Retinal pigment epithelial cell (primary cell): ENCODE measurements at places on chromosomes 11 and 22.

- DNase-seq: no peak
Observed at GRCh38 chr11:70108250-70108649, 30.1 kb downstream of the ANO1 start.

DNA sequence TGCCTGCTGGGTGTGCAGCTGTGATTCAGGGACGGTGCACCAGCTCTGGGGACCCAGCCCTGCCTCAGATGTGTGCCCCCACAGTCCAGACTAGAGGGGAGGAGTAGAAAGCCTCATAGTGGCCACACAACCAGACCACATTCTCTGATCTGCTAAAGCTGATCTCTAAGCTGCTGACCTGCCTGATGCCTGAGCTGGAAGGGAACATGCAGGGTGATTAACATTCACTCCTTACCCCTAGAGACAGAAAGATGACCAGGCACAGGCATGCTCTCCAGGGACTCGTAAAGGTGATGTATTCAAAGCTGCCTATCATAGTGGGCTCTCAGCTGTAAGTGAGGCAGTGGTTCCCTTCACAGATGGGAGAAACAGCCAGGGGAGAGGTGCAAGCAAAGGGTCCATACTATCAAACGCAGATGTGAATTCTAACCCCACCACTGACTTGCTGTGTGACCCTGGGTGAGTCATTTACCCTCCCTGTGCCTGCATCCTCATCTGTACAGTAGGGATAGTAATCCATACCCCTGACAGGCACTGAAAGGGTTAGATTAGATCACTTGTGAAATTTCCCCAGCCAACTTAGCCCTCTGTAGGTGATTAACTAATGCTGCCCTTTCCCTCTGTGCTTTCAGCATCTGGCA is 29.0 kb upstream of the LRRC32 start:
- DNase-seq: no peak

- DNase-seq: no peak
Observed at GRCh38 chr11:57403802-57404147, 13.3 kb upstream of the PRG2 start.

GRCh38 chr11:25794804-25795203 is 537.1 kb upstream of the ANO3 start:
- no peak for DNase-seq

- no peak for DNase-seq
Observed at GRCh38 chr11:85266646-85267045, 360.5 kb downstream of the DLG2 start.

DNA sequence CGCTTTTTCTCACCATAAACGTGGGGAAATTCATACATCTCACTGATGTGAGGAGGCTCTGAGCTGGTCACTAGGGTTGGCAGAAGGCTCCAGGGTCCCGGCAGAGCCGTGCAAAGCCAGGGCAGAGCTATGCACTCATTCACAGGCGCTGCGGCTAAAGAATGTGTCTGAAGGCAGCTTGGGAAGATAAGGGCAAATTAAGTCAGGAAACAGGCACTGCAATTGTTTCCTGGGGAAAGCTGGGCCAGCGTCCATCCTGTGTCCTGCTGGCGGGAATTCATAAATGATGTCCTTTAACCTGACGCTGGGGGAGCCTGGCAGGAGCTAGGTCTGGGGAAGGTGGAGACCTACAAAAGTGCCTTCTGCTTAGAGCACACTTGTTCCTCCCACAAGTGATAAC is 27.6 kb downstream of the PKNOX2 start:
- DNase-seq: no peak

GRCh38 chr11:122656631-122657101 is 1.1 kb downstream of the UBASH3B start:
- peak; percentile 21 for DNase-seq

DNA sequence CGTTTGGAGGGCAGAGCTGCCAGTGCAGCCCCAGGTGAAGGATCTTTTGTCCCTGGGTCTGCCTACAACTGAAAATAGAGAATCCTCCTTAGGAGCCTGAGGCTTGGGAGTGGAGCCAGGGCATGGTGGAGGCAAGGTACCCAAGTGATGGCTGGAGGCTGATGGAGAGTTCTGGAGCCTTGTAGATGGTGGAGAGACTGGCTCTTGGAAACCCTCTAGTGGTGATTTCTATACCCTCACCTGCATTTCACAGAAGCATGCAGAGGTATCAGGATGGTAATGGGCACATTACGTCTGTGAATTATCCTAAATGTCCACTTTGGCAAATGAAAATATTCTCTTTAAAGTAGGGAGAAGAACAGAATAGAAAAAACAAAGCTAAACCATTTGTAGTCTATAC is 44.4 kb downstream of the INSC start:
- no peak for DNase-seq

DNA sequence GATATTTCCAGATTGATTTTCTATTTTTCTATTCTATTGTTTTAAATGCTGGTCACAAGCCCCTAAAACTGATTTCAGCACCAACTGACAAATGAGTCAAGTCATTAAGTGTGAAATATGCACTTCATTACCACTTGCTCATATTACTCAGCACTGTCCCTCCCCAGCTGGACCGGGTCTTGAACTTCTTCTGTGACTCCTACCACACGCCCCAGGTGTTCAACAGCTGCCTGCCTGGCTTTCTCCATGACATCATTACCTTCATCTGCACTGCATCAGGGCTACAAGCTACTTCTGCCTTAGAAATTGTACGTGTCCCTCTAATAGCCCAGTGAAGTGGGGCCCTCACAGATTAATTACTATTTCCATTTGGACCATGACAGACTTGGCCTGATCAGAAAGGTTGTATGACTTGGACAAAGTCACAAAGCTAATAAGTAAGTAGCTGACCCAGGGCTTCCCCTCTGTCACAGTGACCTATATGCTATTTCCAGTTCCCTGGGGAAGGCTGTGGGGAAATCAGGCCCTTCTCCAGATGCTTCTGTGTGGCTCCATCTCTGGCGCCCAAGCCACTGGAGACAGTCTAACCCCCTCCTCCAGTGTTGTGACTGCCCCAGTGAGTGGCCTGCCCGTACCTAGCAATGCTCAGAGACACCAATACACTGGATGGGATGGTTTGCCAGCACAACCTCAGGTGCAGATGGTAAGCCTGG is 18.1 kb downstream of the TBC1D10A start:
- DNase-seq: no peak

DNA sequence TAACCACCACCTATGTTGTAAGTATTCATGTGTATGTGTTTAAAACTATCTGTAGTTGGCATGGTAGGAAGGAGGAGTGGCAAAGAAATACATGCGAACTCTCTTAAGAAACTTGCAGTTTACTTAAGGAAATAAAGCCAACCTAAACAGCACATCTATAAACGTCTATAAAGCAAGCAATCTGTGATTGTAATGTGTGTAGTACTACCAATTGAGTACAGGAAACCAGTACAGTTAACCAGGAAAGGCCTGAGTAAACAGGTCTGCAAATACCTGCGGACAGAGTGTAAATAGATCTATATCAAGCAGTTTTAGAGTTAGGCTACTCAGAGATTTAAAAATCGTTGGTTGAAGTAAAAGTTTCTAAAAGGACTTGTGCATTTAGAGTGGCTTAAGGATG is 59.5 kb upstream of the AMOTL1 start:
- DNase-seq: no peak

GRCh38 chr22:36399472-36399778 is 11.7 kb upstream of the MYH9 start:
- DNase-seq: no peak

DNA sequence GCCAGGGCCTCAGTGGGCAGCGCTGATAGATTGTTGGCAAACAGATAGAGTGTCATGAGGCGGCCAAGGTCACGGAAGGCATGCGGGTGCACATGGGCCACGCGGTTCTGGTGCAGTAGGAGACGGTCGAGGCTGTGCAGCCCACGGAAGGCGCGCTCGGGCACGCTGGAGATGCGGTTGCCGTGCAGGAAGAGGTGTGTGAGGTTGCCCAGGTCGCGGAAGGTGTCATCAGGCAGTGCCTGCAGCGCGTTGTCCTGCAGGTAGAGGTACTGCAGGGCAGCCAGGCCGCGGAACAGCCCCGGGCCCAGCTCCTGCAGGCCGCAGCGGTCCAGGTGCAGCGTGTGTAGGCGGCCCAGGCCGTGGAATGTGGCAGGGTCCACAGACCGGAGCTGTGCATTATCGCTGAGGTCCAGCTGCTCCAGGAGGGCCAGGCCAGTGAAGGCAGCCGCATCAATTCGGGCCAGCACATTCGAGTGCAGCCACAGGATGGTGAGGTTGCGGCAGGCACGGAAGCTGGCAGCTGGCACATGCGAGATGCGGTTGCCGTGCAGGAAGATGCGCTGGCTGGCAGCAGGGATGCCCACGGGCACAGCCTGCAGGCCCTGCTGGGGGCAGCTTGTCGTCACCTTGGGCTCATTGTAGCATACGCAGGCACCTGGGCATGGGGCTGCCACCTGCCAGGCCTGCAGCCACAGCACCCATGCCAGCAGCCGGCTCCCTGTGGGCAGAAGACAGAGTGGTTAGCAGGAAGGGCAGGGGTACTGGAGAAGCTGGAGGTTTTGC is 25.5 kb downstream of the RTN4R start:
- no peak for DNase-seq

DNA sequence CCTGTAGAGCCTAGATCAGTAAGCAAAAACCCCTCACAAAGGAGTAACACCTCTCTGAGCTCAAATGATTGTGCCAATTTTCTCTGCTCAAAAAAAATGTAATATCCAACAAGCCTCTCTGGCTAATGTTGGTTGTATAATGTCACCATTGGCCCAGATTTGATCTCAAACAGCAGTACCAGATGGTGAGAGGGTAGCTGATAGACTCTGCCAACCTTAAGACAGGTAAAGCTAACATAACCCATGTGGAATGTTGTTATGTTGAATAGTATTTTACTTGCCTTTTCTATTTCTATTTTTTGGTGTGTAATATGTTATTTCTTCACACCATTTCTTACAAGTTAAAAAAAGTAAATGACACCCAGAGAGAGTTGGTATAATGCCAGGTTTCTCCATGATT is 166.7 kb upstream of the GUCY1A2 start:
- DNase-seq: no peak

GRCh38 chr22:46171940-46172339 is 21.6 kb downstream of the PPARA start:
- DNase-seq: no peak

- no peak for DNase-seq
Observed at GRCh38 chr11:112789481-112789880, 171.7 kb upstream of the NCAM1 start.

- no peak for DNase-seq
Observed at GRCh38 chr11:92946707-92947106, 22.7 kb upstream of the MTNR1B start.

DNA sequence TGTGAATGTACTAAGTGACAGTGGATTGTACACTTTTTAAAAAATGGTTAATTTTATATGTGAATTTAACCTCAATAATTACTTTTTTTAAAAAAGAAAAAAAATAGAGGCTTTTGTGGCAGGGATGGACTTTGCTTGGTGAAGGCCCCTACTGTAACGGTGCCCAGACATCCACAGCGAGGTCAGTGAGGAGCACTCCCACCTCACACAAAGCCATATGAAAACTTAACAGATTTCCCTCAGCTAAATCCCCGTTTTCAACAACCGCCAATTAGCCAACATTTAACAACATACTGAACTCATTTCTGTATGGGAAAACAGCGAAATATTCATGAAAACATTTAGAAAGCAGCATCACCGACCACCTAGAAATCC is 642 bp upstream of the C11orf58 start:
- DNase-seq: no peak

DNA sequence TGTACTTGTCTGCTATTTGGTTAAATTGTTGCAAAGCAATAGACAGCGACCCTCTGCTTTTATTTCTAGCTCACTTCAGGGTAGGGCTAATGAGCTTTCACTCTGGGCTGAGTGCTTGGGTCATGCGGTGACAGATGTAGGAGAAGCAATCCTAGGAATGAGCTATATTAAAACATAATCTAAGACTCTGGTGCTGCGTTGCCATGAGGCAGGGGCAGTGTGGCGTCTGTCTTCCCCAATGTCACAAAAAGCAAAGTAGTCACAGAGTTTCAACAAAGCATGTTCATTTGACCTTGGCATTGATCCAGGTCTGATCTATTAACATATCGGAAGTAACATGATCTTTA is 55.5 kb upstream of the GRAMD1B start:
- DNase-seq: no peak

GRCh38 chr22:46710806-46711205 is 27.2 kb downstream of the CERK start:
- no peak for DNase-seq

DNA sequence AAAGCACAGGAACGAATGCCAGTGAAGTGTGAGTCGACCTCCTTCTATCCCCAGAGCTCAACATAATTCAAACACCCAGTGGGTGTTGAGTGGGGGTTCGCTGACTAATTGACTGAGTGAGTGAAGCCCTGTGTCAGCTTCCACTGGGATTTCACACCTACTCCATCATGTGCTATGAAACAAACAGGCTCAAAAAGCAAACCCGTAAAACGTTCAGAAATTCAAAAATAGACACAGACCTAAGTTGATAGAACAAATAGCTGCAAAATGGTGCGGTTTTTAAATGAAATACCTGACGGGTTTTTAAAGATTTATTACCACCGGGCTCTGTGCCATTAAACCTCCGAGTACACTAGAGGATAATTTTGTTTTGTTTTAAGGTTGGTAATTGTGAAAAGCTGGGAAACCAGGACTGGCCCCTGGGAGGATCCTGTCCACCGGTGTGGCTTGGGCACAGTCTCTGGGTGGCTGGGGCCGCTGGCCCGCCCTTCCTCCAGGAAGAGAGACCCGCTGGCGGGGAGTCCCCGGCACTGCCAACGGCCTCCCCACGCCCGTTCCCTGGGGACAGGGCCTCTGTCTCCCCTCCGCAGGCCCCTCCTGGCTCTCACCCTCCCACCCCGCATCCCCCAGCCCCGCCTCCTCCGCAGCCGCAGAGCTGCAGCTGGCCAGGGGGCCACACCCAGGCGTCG is 13.6 kb downstream of the KCNJ5 start:
- no peak for DNase-seq

GRCh38 chr11:2888266-2888968 is 2.8 kb upstream of the CDKN1C start:
- DNase-seq: no peak
